Type B pancreatic cell (in vitro differentiated cells): ENCODE measurements at places on chromosomes 12 and 14. TPM values are rescaled to one million over a fixed set of nuclear protein-coding genes. Genes with fewer than 3 reads are reported as not detected.
A peak's percentile ranks its signal among the peaks of the same experiment; 100 is the strongest.

ABCC9 gene
- 2.6 and 7.8 TPM in 2 replicates for total RNA-seq

SCNN1A gene
- total RNA-seq: 29.2 and 72.7 TPM in 2 replicates

- DNase-seq: no peak
These were observed 31.0 kb upstream of the TMTC2 start for GRCh38 chr12:82655751-82656150.

- DNase-seq: no peak
These were observed 14.3 kb downstream of the RNF212B start for GRCh38 chr14:23252006-23252405.

DNA sequence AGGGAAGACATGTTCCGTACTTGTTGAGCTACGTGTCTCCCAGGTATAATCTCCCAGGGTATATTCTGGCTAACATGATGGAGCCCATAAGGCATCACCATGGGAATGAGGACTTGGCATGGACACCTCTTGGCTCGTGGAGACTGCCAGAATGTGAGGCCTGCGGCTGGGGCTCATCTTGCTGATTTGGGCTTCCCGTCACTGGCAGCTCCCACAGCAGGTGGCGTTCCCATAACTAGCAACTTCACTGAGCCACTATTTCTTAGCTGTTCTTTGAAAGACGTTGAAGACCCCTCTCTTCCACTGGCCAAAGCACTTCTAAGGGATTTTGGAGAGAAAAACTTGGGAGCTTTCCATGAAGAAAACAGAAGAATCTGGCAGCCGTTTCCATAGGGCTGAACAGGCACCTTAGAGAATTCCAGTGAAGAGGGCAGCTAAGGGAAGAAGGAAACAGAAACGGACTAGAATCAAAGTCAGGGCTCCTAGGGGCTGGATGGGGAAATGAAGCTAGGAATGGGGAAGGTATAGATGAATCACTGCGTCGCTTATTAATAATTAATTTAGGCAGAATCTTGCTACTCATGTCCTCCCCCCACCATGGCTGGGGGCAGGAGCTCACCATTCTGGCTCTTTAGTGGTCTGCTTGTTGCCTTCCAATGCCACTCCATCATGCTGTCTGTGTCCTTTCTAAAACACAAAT, 39.7 kb upstream of the FOS start:
- no peak for DNase-seq

- no peak for DNase-seq
These were observed 34.2 kb downstream of the USP15 start for GRCh38 chr12:62294378-62294777.

DNA sequence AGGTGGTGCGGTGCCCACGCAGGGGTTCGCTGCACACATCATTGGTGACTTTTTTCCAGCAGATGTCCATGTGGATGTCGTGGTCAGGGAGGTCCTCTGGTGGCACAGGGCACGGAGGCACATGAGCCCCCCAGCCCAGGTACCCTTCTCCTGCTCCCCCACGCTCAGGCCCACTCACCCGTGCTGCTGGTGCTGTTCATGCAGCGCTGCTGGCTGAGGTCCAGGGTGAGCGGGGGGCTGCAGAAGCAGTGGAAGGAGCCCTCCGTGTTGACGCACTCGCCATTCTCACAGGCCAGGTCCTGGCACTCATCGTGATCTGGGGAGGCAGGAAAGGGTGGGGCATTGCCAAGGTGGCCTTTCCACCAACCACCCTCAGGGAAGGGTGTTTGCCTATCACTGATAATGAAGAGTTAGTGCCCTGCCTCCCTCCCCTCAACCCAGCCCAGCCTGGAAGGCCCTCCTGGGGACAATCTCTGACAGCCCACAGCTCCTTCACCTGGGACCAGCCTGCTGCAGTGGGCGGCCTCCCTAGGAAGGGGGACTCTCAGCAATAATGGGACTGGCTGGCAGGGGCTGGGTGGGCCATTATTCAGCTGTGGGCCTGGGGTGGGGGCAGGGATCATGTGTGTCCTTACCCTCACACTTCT, 9.8 kb downstream of the ISCA2 start:
- peak; percentile 67 for DNase-seq
